A549 treated with DMSO at 1 μM for 4 hours (cell line): ENCODE measurements at places on chromosomes 16 and 17. TPM values are rescaled to one million over a fixed set of nuclear protein-coding genes. Genes with fewer than 3 reads are reported as not detected.

The OR3A3 gene
- not detected in 5 replicates for total RNA-seq

The EIF4A3 gene
- 200 to 221 TPM (median 217 TPM) in 5 replicates for total RNA-seq

The SLC2A4 gene
- total RNA-seq = 0.13 to 0.27 TPM (median 0.16 TPM) in 5 replicates

The UBN1 gene
- 26.9 to 31.5 TPM (median 30.2 TPM) in 5 replicates for total RNA-seq

The SHCBP1 gene
- total RNA-seq = 33.9 to 41.3 TPM (median 40.4 TPM) in 5 replicates

The TCAP gene
- total RNA-seq = 0.77 to 1.8 TPM (median 1.0 TPM) in 5 replicates

The ABCC6 gene
- total RNA-seq = 0.96 to 1.3 TPM (median 1.1 TPM) in 5 replicates

The TRIM65 gene
- 32.2 to 45.2 TPM (median 37.3 TPM) in 5 replicates for total RNA-seq

The CSH1 gene
- not detected in 5 replicates for total RNA-seq

The ENGASE gene
- 13.3 to 26.2 TPM (median 23.0 TPM) in 5 replicates for total RNA-seq
